Stimulated activated CD8-positive, alpha-beta memory T cell treated with anti-CD3 and anti-CD28 coated beads, Interleukin-4, amount 100 ng/mL, for 4 hours (primary cell): ENCODE measurements at places on chromosomes 16 and 17.

- DNase-seq = no peak
Observed at GRCh38 chr17:80294210-80294609, 33.6 kb downstream of the RNF213 start.

DNA sequence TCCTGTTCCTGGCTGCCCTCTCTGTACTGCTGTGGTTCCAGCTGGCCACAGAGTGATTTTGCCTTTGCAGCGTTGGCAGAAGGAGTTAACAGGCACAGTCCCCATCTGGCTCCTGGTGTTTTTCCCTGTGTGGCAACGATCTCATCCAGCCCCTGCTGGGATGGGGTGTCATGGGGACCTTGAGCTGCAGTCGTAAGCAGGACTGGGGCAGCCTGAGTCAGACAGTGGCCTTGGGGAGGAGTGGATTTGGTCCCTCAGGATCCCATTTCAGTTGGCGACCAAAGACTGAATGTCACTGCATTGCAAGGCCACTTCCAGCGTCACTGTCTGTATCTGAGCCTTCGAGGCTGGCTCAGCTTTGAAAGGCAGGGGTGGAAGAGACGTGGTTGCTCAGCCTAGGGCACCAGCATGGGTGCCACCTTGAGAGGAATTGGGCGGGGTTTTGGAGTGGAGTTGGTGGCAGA is 11.9 kb downstream of the TMEM94 start:
- no peak for DNase-seq

DNA sequence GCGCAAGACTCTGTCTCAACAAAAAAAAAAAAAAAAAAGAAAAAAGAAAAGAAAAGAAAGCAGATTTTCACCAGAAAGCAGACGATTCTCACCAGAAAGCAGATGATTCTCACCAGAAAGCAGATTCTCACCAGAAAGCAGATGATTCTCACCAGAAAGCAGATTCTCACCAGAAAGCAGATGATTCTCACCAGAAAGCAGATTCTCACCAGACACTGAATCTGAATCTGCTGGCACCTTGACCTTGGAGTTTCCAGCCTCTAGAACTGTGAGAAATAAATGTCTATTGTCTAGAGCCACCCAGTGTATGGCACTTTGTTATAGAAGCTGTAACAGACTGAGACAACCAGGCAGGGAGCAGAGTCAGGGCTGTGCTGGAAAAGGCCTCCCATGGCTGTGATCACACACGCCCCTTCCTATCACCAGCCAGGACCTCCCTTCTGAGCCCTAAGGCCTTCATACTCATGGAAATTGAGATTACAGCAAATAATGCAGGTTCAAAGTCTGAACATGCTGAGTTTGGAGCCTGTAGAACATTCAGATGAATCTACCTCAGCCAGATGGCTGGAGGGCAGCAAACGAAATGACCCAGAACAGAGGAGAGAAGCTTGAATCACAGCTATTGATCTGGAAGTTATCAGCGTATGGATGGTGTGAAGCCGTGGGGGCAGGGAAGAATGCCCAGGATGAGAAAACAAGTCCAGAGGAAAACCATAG is 309.3 kb downstream of the SLC39A11 start:
- DNase-seq = no peak

DNA sequence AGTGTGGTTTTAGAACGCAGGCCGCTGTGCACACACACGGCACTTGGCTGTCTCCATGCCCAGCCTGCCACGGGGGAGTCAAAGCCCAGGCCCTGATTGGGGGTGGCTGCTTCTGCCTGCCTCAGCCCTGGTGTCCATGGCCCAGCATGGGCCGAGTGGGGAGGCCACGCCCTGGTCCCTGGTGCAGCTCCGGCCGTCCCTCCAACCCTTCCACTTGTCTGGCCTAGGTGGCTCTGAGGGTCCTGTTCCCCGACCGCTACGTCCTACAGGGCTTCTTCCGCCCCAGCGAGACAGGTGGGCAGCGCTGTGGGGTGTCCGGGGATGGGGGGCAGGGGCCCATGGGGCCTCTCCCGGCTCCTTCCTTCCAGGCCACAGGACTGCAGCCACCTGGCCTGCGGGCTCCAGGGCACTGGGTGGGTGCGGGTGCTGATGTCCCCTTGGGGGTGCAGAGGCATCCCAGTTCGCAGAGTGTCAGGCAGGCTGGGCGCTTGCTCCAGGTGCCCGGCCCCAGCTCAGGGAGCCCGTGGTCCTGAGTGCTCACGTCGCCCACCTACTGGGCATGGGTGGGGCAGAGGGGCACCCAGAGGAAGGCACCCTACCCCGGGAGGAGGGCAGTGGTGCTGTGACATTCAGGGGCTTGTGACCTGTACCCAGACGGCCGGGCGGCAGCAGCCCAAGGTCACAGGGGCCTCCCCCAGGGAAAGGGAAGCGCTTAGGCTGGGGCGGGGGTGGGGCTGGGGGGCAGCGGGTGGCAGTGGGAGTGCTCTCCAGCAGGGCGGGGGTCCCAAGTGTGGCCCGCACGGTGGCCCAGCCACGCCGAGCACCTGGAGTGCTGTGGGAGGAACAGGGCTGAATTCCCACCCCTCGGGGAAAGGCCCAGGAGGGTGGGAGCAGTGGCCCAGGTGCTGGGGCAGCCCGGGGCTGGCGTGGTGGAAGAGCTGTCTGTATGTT is 11.8 kb downstream of the CENPX start:
- no peak for DNase-seq

DNA sequence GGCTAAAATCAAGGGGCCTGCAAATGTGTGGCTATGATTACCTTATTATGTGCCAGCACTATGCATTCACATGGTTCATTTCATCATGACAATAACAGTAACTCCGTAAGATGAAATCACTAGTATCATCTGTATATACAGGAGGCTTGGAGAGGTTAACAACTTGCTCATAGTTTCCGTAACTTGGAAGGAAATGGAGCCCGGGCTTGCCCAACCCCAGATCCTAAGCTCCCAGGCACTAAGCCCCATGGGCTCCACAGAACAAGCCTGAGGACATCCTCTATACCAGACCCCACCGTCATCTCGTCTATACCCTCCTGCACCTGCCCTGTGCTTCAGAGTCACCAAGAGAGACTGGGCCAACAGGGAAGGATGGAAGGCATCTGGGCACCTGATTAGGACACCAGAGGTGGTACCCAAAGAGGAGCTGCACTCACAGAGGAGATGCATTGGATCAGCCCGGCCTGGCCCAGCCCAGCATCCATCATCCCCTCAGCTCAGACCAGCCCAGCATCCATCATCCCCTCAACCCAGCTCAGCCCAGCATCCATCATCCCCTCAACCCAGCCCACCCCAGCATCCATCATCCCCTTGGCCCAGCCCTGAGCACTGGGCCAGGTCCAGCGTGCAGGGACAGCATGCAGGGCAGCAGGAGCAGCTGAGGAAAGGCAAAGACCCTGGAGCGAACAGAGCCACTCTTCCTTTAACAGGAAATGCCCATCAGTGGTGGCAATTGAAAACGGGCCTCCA is 28.5 kb downstream of the NSMCE1 start:
- DNase-seq = no peak

GRCh38 chr16:10539236-10539635 is 41.2 kb downstream of the EMP2 start:
- no peak for DNase-seq

- no peak for DNase-seq
Observed at GRCh38 chr17:63341276-63341675, 104.8 kb downstream of the CYB561 start.

GRCh38 chr17:51692917-51693316 is 432.6 kb downstream of the UTP18 start:
- no peak for DNase-seq

- DNase-seq = no peak
Observed at GRCh38 chr16:66457888-66458287, 30.8 kb downstream of the BEAN1 start.

DNA sequence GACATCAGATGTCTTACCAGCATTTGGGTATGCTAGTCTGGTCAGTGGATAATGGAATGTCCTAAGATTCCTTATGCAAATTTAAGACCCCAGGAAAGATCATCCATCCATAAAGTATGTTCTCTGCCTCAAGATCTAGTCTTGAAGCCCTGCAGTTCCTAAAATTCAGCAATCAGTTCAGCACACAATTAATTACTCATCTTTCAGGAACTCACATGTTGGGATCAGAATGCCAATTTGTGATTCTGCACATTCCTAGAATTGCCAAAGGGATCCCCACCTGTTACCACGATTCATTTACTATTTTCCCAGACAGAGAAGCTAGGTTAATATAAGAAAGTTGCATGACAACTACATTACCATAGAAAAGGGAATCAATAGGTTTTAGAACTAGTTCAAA is 3.2 kb downstream of the OR2C1 start:
- DNase-seq = no peak

DNA sequence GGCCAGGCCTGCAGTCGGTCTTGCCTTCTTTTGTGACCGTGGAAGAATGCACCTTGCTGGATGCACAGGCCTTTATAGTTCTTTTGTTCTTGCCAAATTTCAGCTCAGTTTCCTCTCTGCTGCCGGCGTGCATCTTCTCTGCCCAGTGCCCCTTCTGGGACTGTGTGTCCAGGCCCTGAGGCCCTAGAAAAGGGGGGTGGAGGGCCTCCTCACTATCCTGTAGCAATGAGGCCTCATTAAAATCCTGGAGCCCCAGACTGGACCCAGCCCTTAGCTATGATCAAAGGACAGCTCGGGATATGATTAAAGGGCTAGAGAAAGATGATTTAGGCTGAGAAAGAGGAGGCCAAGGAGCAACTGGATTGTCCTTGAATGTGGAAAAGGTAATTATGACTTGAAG is 229.8 kb downstream of the SEC14L1 start:
- DNase-seq = no peak

DNA sequence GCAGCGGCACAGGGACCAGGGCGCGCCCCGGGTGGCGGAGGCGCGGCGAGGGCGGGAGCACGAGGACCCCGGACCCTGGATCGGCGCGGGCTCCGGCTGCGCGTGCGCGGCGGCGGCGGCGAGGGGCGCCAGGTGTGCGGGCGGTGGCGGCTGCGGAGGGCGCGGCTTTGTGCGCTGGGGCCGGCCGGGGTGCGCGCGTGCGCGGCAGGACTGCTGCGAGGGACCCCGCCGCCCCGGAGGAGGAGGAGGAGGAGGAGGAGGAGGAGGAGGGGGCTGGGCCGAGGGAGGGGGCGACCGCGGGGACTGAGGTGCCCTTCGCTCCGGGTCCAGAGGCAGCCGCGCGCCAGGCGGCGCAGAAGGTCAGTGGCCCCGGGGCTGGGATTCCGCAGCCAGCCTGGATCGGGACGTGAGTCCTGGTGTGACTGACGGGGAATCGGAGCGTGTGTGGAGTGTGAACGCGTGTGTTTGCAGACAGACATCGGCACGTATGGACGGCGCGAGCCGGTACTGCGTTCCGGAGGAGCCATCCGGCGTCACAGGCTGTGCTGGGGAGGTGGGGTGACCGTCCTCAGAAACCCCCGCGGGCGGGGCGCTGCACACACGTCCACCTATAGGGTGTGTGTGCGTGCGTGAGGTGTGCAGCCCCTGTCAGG is 19.5 kb upstream of the RAP1GAP2 start:
- no peak for DNase-seq

DNA sequence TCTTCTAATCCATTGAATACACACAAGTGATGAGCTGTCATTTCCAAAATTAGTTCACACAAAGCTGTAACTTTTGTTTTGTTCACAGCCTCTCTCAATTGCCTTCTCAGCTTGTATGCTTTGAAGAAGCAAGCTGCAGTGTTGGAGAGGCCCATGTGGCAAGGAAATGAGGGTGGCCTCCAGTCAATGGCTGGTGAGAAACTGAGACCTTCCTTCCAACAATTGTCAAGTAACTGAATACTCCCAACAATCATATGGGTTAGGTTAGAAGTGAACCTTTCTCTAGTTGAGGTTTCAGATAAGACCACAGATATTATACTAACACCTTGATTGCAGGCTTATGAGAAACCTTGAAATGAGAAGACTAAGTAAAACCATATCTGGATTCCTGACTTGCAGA is 82.4 kb upstream of the SOX9 start:
- DNase-seq = no peak

DNA sequence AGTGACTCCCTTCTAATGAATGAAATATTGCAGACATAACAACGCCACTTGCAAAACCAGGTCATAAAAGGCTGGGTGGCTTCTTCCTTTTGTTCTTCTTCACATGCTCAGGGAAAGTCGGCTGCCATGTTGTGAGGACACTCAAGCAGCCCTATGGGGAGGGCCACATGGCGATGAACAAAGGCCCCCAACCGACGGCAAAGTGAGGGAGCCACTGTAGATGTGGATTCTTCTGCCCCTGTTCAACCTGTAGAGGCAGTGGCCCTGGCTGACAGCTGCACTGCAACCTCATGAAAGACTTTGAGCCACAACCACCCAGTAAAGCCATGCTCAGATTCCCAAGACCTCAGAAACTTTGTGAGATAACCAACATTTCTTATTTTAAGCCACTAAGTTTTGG is 203.5 kb upstream of the TNRC6C start:
- DNase-seq = no peak

- no peak for DNase-seq
Observed at GRCh38 chr17:55167024-55167725, 97.6 kb upstream of the HLF start.

DNA sequence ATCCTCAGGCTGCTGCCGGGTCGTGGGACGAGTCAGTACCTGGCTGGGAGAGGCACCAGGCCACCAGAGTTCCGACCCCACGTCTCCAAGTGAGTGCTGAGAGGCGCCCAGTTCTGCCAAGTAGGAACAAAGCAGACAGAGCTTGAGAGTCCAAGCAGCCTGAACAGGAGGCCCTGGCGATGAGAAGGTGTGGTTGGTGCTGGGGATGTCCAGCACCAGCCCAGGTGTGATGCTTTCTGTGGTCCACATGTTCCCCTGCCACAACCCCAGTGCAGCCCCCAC is 10.8 kb downstream of the TAX1BP3 start:
- DNase-seq = no peak

- DNase-seq = no peak
Observed at GRCh38 chr16:68764862-68765261, 27.8 kb downstream of the CDH1 start.

DNA sequence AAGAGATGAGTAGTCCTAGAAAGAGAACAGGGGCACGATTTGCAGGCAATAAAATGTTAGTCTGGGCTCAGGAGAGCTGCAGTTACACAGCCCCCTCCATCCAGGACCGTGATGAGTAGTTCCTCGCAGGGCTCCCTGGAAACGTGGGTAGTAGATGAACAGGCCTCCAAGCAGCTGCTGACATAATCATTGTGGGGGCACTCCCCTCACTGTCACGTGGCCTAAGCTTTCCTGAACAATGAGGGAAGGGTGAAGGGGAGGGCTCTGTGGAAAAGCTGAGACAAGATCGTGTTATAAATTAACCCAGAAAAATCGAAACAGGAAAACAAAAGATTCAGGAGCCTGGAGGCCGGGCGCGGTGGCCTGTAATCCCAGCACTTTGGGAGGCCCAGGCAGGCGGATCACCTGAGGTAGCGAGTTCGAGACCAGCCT is 1.3 kb upstream of the PER1 start:
- no peak for DNase-seq

DNA sequence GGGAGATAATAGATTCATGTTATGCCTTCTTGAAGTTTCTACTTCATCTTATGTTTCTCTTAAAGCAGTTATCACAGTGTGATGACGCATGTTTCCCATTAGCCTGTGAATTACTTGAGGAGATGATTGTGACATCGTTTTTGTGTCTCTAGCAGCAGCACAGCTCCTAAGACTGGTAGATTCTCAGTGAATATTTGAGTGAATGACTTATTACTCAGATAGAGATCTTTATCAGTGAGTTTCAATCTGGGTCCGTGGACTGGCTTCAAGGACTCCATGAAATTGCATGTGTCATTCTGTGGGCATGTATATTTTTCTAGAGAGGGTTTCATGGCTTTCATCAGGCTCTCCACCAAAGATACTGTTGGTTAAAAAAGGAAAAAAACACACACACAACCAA is 29.9 kb downstream of the YPEL2 start:
- no peak for DNase-seq

- DNase-seq = no peak
Observed at GRCh38 chr16:88380619-88381018, 2.1 kb upstream of the ZNF469 start.
